ENCODE measurements at places on chromosomes 5 and 9.

DNA sequence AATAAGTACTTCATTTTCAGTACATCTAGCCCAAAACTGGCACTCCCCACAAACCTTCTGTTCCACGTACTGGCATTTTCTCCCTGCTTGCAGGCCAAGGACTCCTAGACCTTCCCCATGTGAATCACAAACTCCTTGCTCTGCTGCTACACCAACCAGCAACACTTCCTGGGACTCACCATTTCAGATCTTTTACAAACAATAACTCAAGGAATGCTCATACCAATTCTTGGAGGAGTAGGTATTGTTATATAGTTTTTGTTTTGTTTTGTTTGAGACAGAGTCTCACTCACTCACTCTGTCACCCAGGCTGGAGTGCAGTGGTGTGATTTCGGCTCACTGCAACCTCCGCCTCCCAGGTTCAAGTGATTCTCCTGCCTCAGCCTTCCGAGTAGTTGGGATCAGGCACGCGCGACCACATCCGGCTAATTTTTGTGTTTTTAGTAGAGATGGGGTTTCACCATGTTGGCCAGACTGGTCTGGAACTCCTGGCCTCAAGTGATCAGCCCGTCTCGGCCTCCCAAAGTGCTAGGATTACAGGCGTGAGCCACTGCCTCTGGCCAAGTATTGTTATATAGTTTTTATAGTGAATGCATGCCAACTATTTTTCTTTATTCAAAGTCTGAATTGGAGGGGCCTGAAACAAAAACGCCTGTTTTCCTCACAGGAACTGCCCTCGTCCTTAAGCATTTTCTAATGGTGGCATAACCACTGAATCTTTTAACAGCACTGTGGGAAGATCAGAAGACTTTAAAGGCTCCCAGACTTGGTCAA, 210.8 kb downstream of the TSSK1B start:
- DNase-seq, result no peak

GRCh38 chr5:73388740-73389139, 59.8 kb downstream of the FOXD1 start:
- DNase-seq, result no peak

DNA sequence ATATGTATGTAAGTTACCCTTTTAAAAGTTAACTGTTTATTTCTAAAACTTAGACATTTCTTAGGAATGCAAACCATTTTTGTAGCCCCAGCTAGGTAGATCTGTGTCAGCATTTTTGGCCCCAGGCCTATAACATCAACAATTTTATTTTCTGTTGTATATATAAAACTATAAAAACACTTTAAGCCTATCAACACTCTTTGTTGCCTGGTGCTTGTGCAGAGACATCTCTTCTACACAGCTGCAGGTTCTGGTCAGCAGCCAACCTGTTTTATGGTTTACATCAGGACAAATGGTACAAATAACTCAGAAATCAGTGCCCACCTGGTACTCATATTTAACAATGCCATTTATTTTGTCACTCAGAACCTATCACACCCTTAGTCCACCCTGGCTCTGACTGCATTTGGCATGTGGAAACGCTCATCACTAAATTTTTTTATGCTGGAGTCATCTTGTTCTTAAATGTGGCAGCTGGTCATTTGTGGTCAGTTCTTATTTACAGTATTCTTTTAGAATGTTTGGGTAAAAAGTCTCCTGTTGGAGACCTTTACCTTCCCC, 173.4 kb downstream of the DNAH5 start:
- no peak for DNase-seq

GRCh38 chr5:67202828-67203227, 6.2 kb upstream of the CD180 start:
- DNase-seq, result peak; percentile 64

GRCh38 chr5:5572976-5573797, 150.7 kb downstream of the ICE1 start:
- DNase-seq, result no peak

DNA sequence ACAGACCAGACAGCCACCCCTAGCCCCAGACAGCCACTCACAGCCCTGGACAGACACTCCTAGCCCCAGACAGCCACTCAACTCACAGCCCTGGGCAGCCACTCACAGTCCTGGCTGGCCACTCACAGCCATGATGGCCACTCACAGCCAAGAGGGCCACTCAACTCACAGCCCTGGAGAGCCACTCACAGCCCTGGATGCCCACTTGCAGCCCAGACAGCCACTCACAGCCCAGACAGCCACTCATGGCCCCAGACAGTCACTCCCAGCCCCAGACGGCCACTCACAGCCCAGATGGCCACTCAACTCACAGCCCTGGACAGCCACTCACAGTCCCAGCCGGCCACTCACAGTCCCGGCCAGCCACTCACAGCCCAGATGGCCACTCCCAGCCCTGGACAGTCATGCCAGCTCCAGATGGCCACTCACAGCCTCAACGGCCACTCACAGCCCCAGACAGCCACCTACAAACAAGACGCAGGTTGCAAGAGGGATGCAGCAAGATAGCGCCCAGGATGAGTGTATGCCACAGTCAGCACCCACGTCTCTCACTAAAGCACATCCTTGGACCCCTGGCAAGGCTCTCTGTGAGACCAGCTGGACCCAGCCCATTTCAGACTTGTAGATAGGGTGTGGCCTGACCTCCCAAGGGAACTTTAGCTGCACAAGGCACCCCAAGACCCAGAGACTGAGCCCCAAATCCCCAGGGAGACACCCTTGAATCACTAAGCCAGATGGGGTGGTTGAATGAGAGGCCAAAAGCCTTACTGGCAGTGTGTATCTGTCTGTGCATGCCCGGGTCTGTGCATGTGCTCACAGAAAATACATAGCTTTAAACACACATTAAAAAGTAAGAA, 22.4 kb downstream of the ZDHHC11B start:
- DNase-seq, result no peak

DNA sequence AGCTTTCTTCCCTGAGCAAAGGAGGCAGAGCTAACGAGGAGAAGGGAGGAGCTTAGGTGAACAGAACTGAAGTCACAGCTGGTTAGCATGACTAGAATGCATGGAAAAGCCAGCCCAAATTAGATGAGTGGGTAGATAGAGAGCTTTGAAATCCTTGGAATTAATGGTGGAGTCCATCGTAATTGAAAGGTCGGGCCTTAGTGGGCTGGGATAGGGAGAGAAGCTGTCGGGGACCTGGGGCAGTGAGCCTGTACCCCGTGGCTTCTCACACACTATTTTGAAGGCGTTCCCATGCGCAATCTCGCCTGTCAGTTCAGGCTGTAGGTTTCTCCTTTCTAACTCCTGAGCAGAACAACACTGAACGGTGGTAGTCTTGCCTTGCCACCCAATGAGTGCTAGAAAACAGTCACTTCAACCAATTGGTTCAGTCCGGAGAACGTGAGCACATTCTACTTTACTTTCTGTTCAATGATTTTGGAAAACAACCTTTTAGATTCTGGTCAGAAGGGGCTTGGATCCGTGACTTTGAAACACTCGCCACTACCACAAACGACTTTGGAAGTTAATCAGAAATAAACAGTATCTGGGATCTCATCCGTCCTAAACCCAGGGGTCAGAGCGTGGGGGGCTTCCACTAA, 655 bp upstream of the RAI14 start:
- peak; percentile 16 for DNase-seq

DNA sequence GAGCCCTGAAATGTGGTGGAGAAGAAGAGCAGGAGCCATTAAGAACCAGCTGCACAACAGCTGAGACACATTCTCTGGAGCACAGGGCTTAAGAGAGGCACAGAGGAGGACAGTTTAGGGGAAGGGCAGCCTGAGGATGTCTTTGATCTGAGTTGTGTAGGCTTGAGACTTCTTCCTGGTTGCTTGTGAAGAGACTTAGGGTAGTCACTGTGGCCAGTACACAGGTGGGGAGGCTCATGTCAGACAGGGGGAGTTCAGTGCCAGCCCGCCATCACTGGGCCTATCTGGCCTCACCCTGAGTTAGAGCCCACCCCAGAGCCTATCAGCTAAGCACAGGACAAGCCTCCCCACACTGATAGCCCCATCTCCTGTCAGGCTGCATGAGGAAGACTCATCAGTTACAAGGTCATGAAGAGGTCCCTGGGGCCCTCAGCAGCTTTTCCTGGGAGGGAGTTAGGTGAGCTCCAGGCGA, 19.8 kb downstream of the SLC22A4 start:
- DNase-seq, result peak; percentile 90

- no peak for DNase-seq
These were observed 663 bp downstream of the INSL6 start for GRCh38 chr9:5184776-5185175.

GRCh38 chr9:125258832-125259534, 2.6 kb upstream of the GAPVD1 start:
- DNase-seq, result peak; percentile 62

GRCh38 chr5:143051244-143052058, 281.3 kb downstream of the ARHGAP26 start:
- DNase-seq, result peak; percentile 67

DNA sequence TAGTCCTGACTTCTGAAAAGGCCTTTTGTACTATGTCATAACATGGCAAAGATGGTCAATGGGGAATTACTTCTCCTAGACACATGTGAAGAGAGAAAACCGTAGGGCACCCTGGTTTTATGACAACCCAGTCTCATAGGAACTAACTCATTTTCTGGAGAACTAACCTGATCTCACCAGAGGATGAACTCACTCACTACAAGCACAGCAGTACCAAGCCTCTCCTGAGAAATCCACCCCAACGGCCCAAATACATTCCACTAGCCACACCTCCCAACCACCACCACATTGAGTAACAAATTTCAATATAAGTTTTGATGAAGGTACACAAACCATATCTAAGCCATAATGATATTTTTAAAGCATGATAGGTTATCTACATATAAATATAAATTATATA, 909.3 kb upstream of the CDH10 start:
- DNase-seq, result no peak

DNA sequence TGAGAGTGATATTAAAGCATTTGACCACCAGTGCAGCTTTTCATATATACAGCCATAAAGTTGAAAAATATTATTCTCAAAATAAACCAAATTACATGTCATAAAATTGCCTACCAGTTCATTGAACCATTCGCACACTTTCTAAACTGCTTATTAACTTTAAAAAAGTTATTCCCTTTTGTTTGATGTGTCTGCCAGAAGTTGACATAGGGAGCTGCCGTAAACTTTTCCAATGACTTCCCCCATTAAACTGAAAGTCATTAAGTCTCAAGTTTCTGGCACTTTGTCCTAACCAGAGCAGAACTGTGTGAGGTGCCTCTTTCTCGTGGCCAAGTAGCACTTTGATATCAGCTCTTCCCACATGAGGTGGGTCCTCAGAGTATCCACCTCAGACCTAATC, 582.0 kb upstream of the DMAC1 start:
- DNase-seq, result no peak

- no peak for DNase-seq
These were observed 147.5 kb upstream of the ALDH1B1 start for GRCh38 chr9:38244971-38245370.

Data from hematopoietic multipotent progenitor cell treated with erythropoietin and hydrocortisone succinate and interleukin-3 and kit ligand, for 6 days (in vitro differentiated cells).